Stimulated activated CD8-positive, alpha-beta memory T cell treated with anti-CD3 and anti-CD28 coated beads, Interleukin-4, amount 100 ng/mL, for 1 hour (primary cell): ENCODE measurements at places on chromosomes 7 and 10.

- no peak for DNase-seq
Observed at GRCh38 chr10:128174581-128175559, 48.6 kb upstream of the MKI67 start.

- no peak for DNase-seq
Observed at GRCh38 chr10:6012121-6012905, 35.0 kb upstream of the IL15RA start.

GRCh38 chr7:85655252-85655651, 468.4 kb upstream of the SEMA3D start:
- no peak for DNase-seq

GRCh38 chr7:130894909-130895750, 161.1 kb upstream of the KLF14 start:
- no peak for DNase-seq

DNA sequence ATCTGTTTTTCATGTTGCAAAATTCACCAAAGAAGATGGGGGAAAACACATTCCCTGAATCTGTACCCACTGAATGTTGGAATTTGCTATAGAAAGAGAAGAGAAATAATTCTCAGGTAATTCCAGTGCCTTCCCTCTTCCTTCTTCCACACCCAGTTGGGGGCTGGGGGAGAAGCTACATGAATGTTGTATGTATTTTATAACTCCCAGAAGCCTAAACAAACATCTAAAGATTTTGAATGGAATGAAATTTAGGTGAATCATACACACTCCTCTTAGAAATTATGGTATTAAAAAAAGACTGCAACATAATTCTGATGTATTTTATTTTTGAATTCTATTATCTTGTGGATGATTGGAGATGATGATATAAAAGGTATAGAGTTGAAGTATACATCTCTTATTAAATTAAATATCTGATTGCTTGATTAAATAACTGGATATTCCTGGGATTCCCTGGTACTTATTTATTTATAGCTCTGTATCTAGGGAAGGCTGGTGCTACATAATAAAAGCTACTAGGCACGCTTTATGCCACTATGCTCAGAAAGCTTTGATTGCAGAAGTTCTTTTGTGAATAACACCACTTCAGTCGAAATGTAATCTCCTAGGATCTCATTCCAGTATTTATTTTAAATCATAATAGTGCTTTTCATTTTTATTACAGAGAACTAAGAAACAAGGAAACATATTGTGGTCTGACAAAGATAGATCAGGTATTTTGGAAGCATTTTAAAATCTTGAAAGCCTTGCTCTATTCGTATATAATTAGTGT, 98.5 kb downstream of the MCU start:
- no peak for DNase-seq

DNA sequence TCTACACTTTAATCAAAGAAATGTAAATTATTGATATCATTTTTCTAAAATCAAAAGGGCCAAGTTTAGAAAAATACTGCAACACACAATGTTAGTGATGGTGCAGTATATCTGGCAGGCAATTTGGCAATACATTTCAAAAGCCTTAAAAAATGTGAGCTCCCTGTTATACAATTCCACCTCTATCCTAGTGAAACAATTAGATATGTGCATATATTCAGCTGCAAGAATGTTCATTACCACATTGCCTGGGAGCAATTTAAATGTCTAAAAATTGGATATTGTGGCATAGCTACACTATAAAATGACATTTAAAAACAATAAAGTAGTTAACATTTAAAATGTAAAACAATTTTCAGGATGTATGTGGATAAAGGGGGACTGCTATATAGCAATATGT, 10.1 kb upstream of the ERVW-1 start:
- DNase-seq = no peak

GRCh38 chr7:26648554-26648953, 215.8 kb downstream of the SKAP2 start:
- no peak for DNase-seq

GRCh38 chr7:144628176-144628575, 207.7 kb downstream of the TPK1 start:
- no peak for DNase-seq

DNA sequence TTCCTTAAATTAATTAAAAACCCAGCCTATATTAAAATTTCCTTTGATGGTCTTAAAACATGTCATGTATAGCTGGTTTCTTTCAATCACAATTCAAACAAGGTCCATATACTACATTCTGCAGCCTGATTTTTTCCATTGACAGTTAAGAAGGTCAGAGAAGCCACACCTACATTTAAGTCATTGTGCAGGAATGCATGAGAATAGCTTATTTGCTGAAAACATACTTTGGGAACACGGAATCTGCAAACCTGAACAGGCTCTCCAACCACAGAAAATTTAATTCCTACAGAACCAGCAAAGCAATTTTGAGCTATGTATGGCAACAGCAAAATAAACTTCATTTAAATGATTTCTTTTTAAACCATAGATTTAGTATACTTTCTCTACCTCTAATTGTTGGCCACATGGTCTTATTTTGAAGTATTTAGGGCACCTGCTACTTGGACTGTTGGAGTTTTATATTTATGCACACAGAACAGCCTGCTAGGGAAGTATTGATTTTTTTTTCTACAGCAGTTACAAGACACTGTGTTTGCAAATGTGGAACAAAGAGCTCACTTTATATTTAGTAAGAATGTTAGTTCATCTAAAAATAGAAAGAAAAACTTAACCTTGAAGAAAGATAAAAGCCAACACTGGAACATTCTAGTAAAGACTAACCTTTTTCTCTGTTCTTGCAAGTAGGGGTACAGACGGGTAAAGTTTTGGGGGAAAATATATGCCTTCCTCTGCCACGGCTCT, 240.9 kb upstream of the IMMP2L start:
- DNase-seq = no peak

- no peak for DNase-seq
Observed at GRCh38 chr7:94115316-94115715, 111.2 kb upstream of the BET1 start.

DNA sequence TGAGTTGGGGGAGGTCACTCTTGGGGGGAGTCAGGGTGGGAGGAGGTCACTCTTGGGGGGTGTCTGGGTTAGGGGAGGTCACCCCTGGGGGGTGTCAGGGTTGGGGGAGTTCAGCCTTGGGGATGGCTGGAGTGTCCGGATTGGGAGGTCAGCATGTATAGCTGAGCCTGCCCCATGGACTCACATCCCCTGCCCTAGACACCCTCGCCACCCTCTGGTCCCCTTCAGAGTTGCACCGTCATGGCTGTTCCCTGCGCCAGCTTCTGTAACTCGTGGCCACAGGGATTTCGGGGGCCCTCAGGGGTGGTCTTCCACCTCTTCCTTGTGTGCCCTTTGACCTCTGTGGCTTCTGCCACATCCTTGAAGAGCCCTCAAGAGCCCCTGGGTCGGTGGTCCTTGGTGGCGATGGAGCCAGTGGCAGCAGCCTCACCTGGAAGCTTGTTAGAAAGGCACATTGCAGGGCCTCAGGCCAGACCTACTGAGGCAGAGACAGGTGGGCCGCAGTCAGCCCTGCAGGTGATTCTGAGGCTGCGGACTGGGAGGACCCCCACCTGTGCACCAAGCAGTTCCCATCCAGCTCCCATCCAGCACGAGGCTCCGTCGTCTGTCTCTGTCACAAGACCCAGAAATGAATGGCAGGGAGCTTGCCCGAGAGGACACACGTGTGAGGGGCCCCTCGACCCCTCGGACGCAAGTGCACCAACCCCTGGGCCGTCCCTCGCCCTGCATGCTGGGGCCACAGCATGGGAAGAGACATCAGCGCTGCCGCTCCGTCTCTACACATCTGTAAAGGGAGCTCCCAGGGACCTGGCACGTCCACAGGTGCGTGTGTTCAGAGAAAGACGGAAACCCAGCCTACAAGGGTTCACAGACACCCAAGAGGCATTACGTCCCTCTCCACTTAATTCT, 44.7 kb upstream of the SUN1 start:
- no peak for DNase-seq

- no peak for DNase-seq
Observed at GRCh38 chr10:79140085-79140793, 71.5 kb downstream of the ZMIZ1 start.

DNA sequence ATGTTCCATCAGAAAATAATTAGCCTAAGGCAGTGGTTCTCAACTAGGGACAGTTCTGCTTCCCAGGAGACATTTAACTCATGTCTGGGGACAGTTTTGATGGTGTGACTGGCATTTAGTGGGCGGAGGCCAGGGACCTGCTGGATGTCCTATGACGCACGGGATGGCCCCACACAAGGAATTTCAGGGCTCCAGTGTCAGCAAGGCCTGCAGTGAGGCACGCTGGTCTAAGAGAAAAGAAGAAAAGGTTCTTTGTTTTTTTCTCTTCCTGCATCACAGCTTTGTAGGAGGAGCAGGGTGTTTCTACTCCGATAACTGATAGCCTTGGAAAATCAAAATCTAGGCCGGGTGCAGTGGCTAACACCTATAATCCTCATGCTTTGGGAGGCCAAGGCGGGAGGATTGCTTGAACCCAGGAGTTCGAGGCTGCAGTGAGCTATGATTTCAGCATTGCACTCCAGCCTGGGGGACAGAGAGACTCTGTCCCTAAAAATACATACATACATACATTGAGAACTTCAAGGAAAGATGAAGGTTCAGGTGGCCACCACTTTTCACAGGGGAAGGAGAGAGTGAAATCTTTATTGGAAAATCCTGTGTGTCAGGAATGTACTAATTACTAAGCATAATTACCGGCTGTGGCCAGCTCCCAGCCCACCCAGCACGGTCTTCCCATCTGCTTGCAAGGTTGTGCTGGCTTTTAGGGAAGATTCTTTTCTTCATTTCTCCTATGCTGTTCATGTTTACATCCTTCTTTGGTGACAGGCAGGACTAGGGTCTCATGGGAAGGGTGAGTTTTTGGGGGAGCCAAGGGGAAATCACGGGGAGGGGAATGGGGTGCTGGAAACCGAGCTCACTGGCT, 150.4 kb downstream of the ACTR3B start:
- DNase-seq = no peak

DNA sequence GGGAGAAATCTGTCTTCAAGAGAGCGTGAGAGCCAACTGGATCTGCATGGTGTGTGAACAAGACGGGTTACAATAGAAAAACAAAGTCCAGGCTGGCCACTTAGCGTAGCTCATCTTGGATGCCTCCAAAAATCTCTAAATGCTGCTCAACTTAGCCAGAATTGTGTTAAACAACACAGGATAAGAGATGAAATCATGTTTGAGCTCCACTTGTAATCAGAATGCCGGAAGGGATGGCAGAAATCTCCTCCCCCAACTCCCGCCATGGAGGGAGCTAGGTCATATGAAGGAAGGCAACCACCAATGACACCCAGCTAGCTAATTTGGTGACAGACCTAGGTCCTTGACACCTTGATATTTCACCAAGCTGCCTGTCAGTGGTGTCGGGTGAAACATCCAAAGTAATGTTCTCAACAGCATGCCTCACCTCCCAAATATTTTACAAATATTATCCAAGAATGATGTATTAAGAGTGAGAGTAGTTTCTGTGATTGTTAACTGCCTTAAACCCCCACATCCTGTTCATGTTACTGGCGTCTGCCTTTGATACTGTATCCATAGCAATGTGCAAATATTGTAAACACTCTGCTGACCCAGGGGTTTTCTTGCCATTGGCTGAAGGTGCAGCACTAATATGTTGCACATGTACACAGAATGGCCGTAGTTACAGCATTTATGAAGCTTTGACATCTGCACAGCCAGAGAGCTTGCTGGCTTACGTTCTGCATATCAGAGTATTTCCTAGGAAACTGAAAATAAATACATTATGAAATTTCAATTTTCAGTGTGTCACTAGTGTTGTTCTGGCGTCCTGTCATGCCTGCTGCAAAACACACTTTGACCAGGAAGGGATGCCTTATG, 25.8 kb downstream of the TMEM254 start:
- DNase-seq = no peak

- no peak for DNase-seq
Observed at GRCh38 chr10:88347022-88347421, 236.1 kb downstream of the RNLS start.

- no peak for DNase-seq
Observed at GRCh38 chr7:6533893-6534495, 17.3 kb downstream of the GRID2IP start.

DNA sequence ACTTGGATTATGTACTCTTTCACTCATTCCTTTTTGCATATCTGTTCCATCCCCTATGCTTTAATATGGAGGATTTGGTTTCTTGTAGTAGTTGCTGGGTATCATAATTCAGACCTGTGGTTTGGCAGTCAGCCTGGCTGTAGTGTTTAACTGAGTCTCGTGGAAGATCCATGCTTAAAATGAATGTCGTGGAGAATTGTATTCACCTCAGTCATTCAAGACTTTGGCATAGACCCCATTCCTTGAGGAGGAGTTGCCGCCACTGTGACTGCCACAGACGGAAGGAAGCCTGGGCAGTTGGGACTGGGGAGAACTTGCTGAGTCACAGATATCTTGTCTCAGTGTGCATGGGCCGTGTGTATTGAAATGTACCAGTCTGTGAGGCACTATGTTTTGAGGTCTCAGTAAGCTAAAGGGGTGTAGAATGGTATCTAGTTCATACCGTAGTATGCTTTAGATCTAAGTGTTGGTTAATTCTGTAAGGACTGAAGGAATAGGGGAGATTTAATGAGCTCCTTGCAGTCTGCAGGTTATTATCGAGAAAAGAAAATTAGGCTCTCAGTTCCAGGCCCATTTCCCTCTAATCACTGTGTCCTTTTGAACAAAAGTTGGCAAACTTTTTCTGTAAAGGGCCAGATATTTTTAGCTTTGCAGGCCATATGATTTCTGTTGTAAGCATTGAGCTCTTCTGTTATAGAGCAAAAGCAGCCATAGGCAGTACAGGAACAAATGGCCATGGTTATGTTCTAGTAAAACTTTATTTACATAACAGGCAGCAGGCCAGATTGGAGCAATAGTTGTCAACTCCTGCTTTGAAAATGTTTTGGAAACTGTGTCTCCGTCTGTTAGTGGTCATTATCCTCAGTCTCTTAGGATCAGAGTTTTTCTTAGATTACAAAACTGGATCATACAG, 76.8 kb downstream of the TPST1 start:
- no peak for DNase-seq

DNA sequence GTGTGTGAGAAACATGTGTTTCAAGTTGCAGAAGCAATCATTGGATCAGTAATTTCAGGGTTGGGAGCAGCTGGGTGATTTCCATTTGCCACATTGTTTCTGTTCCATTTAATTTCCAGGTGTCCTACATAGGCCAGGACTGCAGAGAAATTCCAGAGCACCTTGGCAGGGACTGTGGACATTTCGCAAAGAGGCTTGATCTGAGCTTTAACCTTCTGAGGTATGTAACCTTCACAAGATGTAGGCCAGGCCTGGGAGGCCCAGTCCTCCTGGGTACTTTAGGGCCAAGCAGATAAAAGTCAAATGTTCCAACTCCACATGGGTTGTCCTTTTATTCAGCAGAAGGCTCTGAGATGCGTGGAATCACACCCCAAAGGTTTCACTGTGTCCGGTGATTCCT, 6.9 kb downstream of the LRMDA start:
- no peak for DNase-seq

- DNase-seq = no peak
Observed at GRCh38 chr10:60382946-60383681, 6.6 kb downstream of the ANK3 start.

- no peak for DNase-seq
Observed at GRCh38 chr7:107610323-107610722, 30.3 kb downstream of the BCAP29 start.
